A549 treated with CpdA at 1 μM for 4 hours (cell line): ENCODE measurements at places on chromosomes 4 and X. TPM values are rescaled to one million over a fixed set of nuclear protein-coding genes. Genes with fewer than 3 reads are reported as not detected.

BMP3 gene
- total RNA-seq = not detected in 5 replicates

RPA4 gene
- 0.15 to 0.36 TPM (median 0.19 TPM) in 5 replicates for total RNA-seq

STX18 gene
- total RNA-seq = 17.6 to 22.2 TPM (median 21.0 TPM) in 5 replicates

PAGE5 gene
- not detected in 5 replicates for total RNA-seq

PTCHD1 gene
- not detected in 5 replicates for total RNA-seq

COL25A1 gene
- total RNA-seq = not detected in 5 replicates

DMRTC1B gene
- 0.03 to 0.09 TPM in 2 of 5 replicates, not detected in the others for total RNA-seq

PPEF2 gene
- total RNA-seq = not detected in 5 replicates

RIPPLY1 gene
- total RNA-seq = 0.07 to 0.14 TPM in 2 of 5 replicates, not detected in the others

USP17L5 gene
- not detected in 5 replicates for total RNA-seq

IL15 gene
- total RNA-seq = 9.5 to 11.2 TPM (median 10.1 TPM) in 5 replicates

EFHC2 gene
- 0.21 to 0.31 TPM (median 0.28 TPM) in 4 of 5 replicates, not detected in the other for total RNA-seq

TMLHE gene
- 9.1 to 10.7 TPM (median 10.0 TPM) in 5 replicates for total RNA-seq

SATL1 gene
- total RNA-seq = 0.05 TPM in 1 of 5 replicates, not detected in the others

STOX2 gene
- total RNA-seq = 2.1 to 3.5 TPM (median 2.5 TPM) in 5 replicates

CT45A1 gene
- 0.11 TPM in 1 of 5 replicates, not detected in the others for total RNA-seq

SSX4B gene
- not detected in 5 replicates for total RNA-seq

SLITRK2 gene
- 0.01 TPM in 1 of 5 replicates, not detected in the others for total RNA-seq

BEND4 gene
- total RNA-seq = not detected in 5 replicates

SOX3 gene
- total RNA-seq = not detected in 5 replicates

FAM47C gene
- not detected in 5 replicates for total RNA-seq

ERCC6L gene
- total RNA-seq = 11.5 to 17.5 TPM (median 12.8 TPM) in 5 replicates
